Ureter (tissue), 1 donor: ENCODE measurements at places on chromosomes 16 and 17.

GRCh38 chr17:79652999-79653643 is 42.3 kb upstream of the RBFOX3 start:
- DNase-seq: no peak

DNA sequence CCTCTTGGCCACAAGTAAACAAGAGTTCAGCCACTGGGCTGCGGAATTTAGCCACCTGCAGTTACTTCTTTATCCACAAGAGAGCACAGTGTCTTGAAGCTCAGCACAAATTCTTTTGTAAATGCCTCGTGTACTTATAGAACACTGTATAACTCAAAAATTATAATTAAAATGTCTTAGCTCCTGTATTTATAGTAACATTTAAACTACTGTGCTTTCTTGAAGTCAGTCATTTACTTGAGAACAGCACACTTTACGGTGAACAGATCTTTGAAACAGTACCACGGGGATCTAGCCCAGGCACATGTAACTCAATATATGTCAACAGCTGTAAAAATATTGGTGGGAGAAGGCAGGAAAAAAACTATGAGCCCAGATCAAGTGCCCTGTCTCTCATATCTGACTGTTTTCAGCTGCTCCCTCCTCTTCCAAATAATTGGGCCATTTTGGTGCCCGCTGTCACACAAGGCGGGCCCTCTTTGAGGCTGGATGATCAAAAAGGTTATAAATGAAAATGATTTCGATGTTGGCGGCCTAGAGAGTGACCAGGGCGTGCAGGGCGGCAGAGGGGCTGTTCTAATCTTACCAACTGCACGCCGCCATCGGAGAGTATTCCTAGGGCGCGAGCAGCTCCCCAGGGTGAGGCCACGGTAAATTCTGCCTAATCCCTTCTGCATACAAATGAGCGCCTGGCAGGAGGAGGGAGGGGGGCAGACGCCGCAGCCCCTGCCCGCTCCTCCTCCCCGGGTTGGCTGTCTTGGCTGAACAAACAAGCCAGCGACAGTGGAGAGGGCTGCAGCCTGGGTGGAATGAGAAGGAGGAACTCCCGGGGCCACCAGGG is 183.2 kb downstream of the C16orf78 start:
- no peak for DNase-seq

- no peak for DNase-seq
Measured at GRCh38 chr16:88007321-88007731, 56.1 kb downstream of the BANP start.

DNA sequence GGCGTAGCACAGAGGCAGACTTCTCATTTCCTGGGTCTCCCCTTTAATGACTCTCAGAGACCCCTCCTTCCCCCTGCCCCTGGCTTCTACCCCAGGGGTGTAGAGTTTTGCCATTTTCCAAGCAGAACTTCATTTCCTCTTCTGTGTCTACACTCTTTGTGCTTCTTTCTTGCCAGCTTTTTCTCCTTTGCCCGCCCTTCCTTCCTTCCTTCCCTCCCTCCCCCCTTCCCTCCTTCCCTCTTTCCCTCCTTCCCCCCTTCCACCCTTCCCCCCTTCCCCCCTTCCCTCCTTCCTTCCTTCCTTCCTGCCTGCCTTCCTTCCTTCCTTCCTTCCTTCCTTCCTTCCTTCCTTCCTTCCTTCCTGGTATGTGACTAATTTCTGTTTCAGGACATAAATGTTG is 47.0 kb downstream of the MAPT start:
- DNase-seq: no peak
